ENCODE measurements at places on chromosomes 2 and 18. TPM values are rescaled to one million over a fixed set of nuclear protein-coding genes. Genes with fewer than 3 reads are reported as not detected.

GRCh38 chr2:46674488-46674887, 195.1 kb downstream of the TMEM247 start:
- H3K27ac ChIP-seq: no peak overlapping the region
- H3K4me1 ChIP-seq: no peaks in the 10 kb centered on the region
- H3K27me3 ChIP-seq: peaks cover 36% of the 10 kb centered on the region
- H3K36me3 ChIP-seq: no peaks in the 10 kb centered on the region
- no peak overlapping the region for H3K4me3 ChIP-seq

GRCh38 chr2:240433973-240434727, 1.3 kb upstream of the GPC1 start:
- peaks cover 25% of the 10 kb centered on the region for H3K27me3 ChIP-seq
- peaks cover 7% of the 10 kb centered on the region for H3K4me1 ChIP-seq
- DNase-seq: no peak
- no peak overlapping the region for H3K27ac ChIP-seq
- no peaks in the 10 kb centered on the region for H3K36me3 ChIP-seq

- peaks cover 43% of the 10 kb centered on the region for H3K4me1 ChIP-seq
- H3K27me3 ChIP-seq: no peaks in the 10 kb centered on the region
- no peak for DNase-seq
These were observed 1.7 kb downstream of the HNRNPLL start for GRCh38 chr2:38600921-38601455.

CDK5R2 gene
- not detected for total RNA-seq

IL36RN gene
- not detected for total RNA-seq

- no peaks in the 10 kb centered on the region for H3K27me3 ChIP-seq
- no peak overlapping the region for H3K27ac ChIP-seq
- DNase-seq: no peak
- no peaks in the 10 kb centered on the region for H3K36me3 ChIP-seq
These were observed 21.5 kb upstream of the ANXA4 start for GRCh38 chr2:69720404-69720803.

GRCh38 chr18:27298214-27298804, 113.2 kb upstream of the CHST9 start:
- H3K4me3 ChIP-seq: no peak overlapping the region
- DNase-seq: no peak
- H3K36me3 ChIP-seq: no peaks in the 10 kb centered on the region
- no peaks in the 10 kb centered on the region for H3K27me3 ChIP-seq
- no peaks in the 10 kb centered on the region for H3K4me1 ChIP-seq

COL5A2 gene
- total RNA-seq: 0.37 TPM

DNA sequence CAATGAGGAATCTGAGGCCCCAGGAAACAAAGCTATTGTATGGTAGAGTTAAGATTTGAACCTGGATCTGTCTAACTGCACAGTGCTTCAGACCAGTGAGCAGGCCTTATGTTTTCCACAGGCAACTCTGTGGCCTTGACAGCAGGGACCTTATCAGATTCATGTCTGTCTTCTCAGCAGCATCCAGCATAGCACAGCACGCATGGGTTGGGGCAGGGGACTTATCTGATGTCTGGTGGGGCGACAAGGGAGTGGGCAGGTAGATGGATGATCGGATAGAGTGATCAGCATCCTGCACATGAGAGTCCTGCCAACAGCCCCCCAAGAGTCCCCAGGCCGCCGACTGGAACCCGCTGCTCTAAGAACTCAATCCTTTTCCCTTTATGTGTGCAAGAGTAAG, 28.7 kb upstream of the KCNF1 start:
- H3K27me3 ChIP-seq: peaks cover 9% of the 10 kb centered on the region
- H3K4me1 ChIP-seq: no peaks in the 10 kb centered on the region
- no peaks in the 10 kb centered on the region for H3K36me3 ChIP-seq
- no peak overlapping the region for H3K27ac ChIP-seq
- no peak for DNase-seq

CHRND gene
- not detected for total RNA-seq

- DNase-seq: no peak
- peaks cover 2% of the 10 kb centered on the region for H3K4me1 ChIP-seq
- no peak overlapping the region for H3K27ac ChIP-seq
- H3K27me3 ChIP-seq: no peaks in the 10 kb centered on the region
- H3K36me3 ChIP-seq: no peaks in the 10 kb centered on the region
- no peak overlapping the region for H3K4me3 ChIP-seq
These were observed 79.4 kb downstream of the KCTD1 start for GRCh38 chr18:26468931-26469340.

- H3K36me3 ChIP-seq: no peaks in the 10 kb centered on the region
- peak overlapping the region; percentile 85 for H3K27ac ChIP-seq
- peaks cover 76% of the 10 kb centered on the region for H3K27me3 ChIP-seq
These were observed 5.0 kb downstream of the DLX1 start for GRCh38 chr2:172090044-172090961.

RANBP2 gene
- 137 TPM for total RNA-seq

Data from T-helper 17 cell (primary cell).